Muscle of leg (tissue), 16 donors: ENCODE measurements at places on chromosomes 2 and 18.

DNA sequence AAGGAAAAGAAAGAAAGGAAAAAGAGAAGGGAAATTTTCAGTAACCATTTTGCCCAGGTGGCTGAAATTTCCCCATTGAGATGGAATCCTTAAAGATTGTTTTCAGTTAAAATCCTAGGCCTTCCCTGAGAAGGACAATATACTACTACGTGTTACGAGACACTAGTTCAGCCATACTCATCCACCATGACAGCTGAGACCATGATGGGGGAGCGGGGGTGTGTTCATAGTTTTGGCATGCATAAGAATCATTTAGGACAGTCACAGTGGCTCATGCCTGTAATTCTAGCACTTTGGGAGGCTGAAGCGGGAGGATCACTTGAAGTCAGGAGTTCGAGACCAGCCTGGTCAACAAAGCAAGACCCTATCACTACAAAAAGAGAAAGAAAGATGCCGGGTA, 28.0 kb downstream of the PLA2R1 start:
- no peak overlapping the region for H3K27ac ChIP-seq
- no peak for DNase-seq
- H3K27me3 ChIP-seq = no peaks in the 10 kb centered on the region
- H3K4me1 ChIP-seq = no peaks in the 10 kb centered on the region
- no peaks in the 10 kb centered on the region for H3K36me3 ChIP-seq

- H3K27ac ChIP-seq = no peak overlapping the region
- DNase-seq = no peak
- peaks cover 28% of the 10 kb centered on the region for H3K4me1 ChIP-seq
- no peaks in the 10 kb centered on the region for H3K27me3 ChIP-seq
- H3K36me3 ChIP-seq = peaks cover 46% of the 10 kb centered on the region
These were observed 3.0 kb upstream of the MBD1 start for GRCh38 chr18:50284255-50284885.

GRCh38 chr2:239589270-239589825, 188.5 kb upstream of the HDAC4 start:
- peaks cover 10% of the 10 kb centered on the region for H3K4me1 ChIP-seq
- H3K27ac ChIP-seq = no peak overlapping the region
- no peaks in the 10 kb centered on the region for H3K27me3 ChIP-seq
- H3K36me3 ChIP-seq = no peaks in the 10 kb centered on the region

DNA sequence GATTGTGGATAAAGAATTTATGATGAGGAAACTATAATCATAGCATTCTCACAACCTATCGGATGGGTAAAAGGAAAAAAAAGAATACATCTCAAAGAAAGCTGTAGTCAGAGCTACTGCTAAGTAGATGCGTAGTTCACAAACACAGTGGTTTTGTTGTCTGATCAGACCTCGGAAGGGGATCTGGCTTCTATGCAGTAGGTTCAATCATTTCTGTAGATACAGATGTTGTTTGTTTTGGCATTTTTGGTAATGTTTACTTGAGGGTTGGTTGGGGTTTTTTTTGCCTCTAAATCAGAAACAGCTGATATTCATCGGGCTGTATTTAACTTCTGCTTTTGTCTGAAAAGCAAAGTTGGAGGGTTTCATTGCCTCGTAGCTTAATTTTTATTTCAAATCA, 42.1 kb downstream of the NPAS2 start:
- no peak overlapping the region for H3K4me3 ChIP-seq
- H3K27me3 ChIP-seq = no peaks in the 10 kb centered on the region
- no peak for DNase-seq

- H3K27me3 ChIP-seq = no peaks in the 10 kb centered on the region
- H3K4me3 ChIP-seq = no peak overlapping the region
- no peak overlapping the region for H3K27ac ChIP-seq
- H3K4me1 ChIP-seq = peaks cover 4% of the 10 kb centered on the region
These were observed 705.6 kb upstream of the ID2 start for GRCh38 chr2:7976206-7976605.

GRCh38 chr2:66433945-66434678, 813 bp upstream of the MEIS1 start:
- peak overlapping the region; percentile 91 for H3K27ac ChIP-seq
- peak overlapping the region; percentile 81 for H3K4me3 ChIP-seq
- no peaks in the 10 kb centered on the region for H3K36me3 ChIP-seq
- H3K4me1 ChIP-seq = peaks cover 3% of the 10 kb centered on the region

- H3K27me3 ChIP-seq = peaks cover 2% of the 10 kb centered on the region
- peaks cover 60% of the 10 kb centered on the region for H3K4me1 ChIP-seq
- H3K36me3 ChIP-seq = peaks cover 2% of the 10 kb centered on the region
- no peak for DNase-seq
- peak overlapping the region; percentile 85 for H3K27ac ChIP-seq
- H3K4me3 ChIP-seq = no peak overlapping the region
These were observed 3.7 kb upstream of the LRRFIP1 start for GRCh38 chr2:237623428-237624403.

- H3K4me3 ChIP-seq = peak overlapping the region; percentile 71
- peak; percentile 51 for DNase-seq
- H3K36me3 ChIP-seq = no peaks in the 10 kb centered on the region
- H3K27ac ChIP-seq = peak overlapping the region; percentile 65
- H3K4me1 ChIP-seq = peaks cover 53% of the 10 kb centered on the region
- H3K27me3 ChIP-seq = peaks cover 95% of the 10 kb centered on the region
These were observed 566 bp downstream of the GATA6 start for GRCh38 chr18:22169889-22170420.

DNA sequence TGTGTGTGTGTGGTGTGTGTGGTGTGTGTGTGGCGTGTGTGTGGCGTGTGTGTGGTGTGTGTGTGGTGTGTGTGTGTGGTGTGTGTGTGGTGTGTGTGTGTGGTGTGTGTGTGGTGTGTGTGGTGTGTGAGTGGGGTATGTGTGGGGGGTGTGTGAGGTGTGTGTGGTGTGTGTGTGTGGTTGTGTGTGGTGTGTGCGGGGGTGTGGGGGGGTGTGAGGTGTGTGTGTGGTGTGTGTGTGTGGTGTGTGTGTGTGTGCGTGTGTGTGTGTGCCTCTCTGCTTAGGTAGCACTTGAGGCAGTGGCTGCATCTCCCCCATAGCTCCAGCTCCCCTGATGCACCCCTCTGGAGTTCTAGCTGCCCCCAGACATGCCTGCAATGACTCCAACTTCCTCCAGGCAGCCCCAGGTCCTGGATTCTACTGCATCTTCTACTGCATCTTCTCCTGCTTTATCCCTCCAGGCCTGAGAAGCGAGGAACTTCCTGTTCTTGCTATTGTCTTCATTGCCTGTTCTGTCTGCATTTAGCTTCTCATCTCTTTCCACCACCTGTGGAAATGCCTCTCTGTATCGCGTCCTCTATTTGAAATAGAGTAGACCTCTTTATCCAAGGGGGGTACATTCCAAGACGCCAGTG, 22.2 kb upstream of the MLPH start:
- H3K36me3 ChIP-seq = no peaks in the 10 kb centered on the region
- no peak for DNase-seq
- no peaks in the 10 kb centered on the region for H3K27me3 ChIP-seq
- no peak overlapping the region for H3K27ac ChIP-seq
- no peak overlapping the region for H3K4me3 ChIP-seq

GRCh38 chr18:44128365-44128764, 552.3 kb upstream of the SETBP1 start:
- peaks cover 2% of the 10 kb centered on the region for H3K4me1 ChIP-seq
- H3K27ac ChIP-seq = no peak overlapping the region
- H3K27me3 ChIP-seq = no peaks in the 10 kb centered on the region
- no peaks in the 10 kb centered on the region for H3K36me3 ChIP-seq
- DNase-seq = no peak

- H3K4me1 ChIP-seq = no peaks in the 10 kb centered on the region
- H3K4me3 ChIP-seq = no peak overlapping the region
- H3K27me3 ChIP-seq = no peaks in the 10 kb centered on the region
- DNase-seq = peak; percentile 95
These were observed 54.1 kb downstream of the FIGN start for GRCh38 chr2:163681745-163682144.

DNA sequence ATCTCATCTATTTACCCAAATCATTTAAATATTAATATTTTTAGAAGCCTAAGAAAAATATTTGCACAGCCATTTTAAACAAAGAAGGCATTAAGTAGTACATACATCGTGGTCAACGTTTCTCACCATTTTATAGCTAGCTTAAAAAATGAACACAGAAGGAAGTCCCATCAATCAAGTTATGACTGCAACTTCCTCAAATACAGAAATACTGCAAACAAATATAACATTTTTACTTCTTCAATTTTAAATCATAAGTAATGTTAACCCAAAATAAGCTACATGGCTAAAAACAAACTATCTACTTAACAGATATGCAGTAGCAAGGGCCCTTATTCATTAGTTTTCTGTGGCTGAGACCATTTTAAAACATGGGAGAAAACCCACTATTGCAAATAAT, 30.6 kb downstream of the ITSN2 start:
- no peak overlapping the region for H3K4me3 ChIP-seq
- no peaks in the 10 kb centered on the region for H3K4me1 ChIP-seq
- no peaks in the 10 kb centered on the region for H3K36me3 ChIP-seq
- no peak overlapping the region for H3K27ac ChIP-seq

GRCh38 chr2:28128281-28128950, 237.9 kb downstream of the BABAM2 start:
- H3K27me3 ChIP-seq = no peaks in the 10 kb centered on the region
- no peak for DNase-seq
- H3K4me3 ChIP-seq = no peak overlapping the region
- H3K36me3 ChIP-seq = no peaks in the 10 kb centered on the region

DNA sequence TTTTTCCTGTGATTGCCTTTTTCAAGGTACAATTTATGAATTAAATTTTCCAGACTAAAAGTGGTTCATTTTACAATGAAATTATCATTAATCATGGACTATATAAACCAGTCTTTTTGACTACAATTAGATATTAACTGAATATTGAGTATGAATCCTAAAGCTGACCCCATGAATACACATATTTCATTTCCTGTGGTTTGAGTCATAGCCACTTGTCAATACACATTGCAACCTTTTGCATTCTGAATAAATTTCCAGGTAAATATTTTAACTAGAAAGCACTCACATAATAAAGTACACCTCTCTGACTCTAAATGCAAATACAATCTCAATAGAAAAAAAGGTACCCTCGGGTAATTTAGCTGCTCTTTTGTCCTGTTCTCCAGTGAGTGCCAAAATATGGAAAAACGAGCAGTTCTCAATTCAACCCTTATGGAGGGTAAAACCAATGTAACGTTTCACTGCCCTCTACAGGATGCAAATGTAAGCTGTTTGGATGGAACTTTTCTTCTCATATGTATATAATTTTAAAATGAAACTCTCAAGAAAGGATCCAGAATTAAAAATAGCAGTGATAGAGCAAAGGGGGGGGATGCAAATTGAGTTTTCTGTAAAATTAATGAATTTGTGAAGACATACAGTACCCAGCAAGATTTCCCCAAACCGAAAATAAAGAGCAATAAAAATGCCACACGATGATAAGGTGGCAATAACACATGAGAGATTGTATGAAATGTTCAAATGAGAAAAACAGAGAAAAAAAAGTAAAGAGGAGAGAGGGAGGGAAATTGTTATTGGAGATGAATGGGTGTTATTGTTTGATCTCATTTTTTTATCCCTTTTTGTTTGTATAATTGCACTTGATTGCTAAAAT, 1795.7 kb upstream of the PIK3C3 start:
- H3K4me3 ChIP-seq = no peak overlapping the region
- no peaks in the 10 kb centered on the region for H3K27me3 ChIP-seq
- peak; percentile 61 for DNase-seq
- no peaks in the 10 kb centered on the region for H3K36me3 ChIP-seq

GRCh38 chr2:198297350-198297749, 493.0 kb downstream of the PLCL1 start:
- H3K36me3 ChIP-seq = no peaks in the 10 kb centered on the region
- no peak for DNase-seq
- H3K4me1 ChIP-seq = no peaks in the 10 kb centered on the region
- H3K4me3 ChIP-seq = no peak overlapping the region
- no peak overlapping the region for H3K27ac ChIP-seq

DNA sequence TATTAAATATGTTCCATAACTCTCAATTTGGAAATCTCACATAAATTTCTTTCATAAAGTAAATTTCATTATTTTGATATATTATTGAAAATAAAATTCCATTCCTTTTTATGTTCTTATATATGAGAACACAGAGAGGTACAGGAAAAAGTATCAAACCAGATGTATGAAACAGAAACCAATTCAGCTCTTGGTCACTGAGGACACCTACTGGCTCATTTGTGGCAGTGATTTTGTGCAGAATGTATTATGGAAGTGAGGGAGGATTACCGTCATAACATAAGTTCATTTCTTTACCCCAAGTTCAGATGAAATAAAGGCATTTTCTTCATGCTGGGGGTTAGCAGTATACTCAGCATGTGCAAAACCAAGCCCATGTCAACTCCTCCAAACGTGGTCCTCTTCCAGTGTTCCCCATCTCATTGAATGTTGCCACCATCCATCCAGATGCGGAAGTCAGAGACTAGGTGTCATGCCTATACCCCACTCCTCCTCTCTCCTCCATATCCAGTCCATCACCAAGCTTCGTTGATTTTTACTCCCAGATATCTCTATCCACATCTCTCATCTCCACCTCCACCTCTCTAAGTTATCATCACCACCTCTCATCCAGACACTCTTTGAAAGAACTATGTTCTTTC, 41.7 kb upstream of the MALL start:
- no peak overlapping the region for H3K4me3 ChIP-seq
- no peak overlapping the region for H3K27ac ChIP-seq
- no peaks in the 10 kb centered on the region for H3K27me3 ChIP-seq
- no peaks in the 10 kb centered on the region for H3K4me1 ChIP-seq
- peak; percentile 65 for DNase-seq

DNA sequence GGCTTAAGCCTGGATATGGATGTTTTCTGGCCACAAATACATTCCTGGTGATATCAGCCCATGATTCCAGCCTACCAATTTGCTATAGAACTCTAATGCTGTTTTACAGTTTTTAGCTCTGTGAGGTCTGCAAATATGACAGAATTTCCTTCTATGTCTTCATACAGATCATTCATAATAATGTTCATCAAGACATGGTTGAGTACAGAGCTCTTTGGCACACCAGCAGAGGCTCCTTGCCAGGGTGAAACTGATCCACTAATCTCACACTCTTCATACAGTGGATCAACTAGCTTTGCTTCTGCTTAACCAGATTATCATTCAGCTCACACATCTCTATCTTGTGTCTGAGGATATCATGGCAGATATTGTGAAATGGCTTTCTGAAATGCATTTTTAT, 672.1 kb downstream of the STK39 start:
- H3K27me3 ChIP-seq = no peaks in the 10 kb centered on the region
- no peak overlapping the region for H3K27ac ChIP-seq
- no peaks in the 10 kb centered on the region for H3K36me3 ChIP-seq
- no peaks in the 10 kb centered on the region for H3K4me1 ChIP-seq
- H3K4me3 ChIP-seq = no peak overlapping the region
- no peak for DNase-seq

DNA sequence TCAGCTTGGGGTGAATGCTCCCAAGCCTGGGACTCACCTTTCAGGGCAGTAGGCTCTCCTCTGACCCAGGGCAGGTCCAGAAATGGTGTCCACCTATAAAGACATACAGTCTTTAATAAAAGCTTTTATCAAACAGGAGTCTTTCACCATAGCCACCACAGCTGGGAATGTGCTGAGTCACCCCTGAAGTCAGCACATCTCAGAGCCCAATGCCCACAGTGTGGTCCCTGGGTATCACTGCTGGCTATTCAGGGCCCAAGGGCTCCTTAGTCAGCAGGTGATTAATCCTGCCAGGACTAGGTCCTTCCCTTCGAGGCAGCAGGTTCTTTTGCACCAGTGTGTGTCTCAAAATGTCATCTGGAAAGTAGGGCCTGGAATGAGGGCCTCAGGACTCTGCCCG, 181.9 kb downstream of the MEMO1 start:
- DNase-seq = no peak
- no peak overlapping the region for H3K4me3 ChIP-seq
- no peaks in the 10 kb centered on the region for H3K4me1 ChIP-seq
- H3K27ac ChIP-seq = no peak overlapping the region

- H3K36me3 ChIP-seq = peaks cover 32% of the 10 kb centered on the region
- H3K4me1 ChIP-seq = no peaks in the 10 kb centered on the region
- no peak overlapping the region for H3K4me3 ChIP-seq
- no peaks in the 10 kb centered on the region for H3K27me3 ChIP-seq
These were observed 20.3 kb downstream of the STRADB start for GRCh38 chr2:201471732-201472393.
